ENCODE measurements at places on chromosomes 12 and 14.

GRCh38 chr12:130954544-130954831, 781 bp downstream of the ADGRD1 start:
- no peak for DNase-seq

DNA sequence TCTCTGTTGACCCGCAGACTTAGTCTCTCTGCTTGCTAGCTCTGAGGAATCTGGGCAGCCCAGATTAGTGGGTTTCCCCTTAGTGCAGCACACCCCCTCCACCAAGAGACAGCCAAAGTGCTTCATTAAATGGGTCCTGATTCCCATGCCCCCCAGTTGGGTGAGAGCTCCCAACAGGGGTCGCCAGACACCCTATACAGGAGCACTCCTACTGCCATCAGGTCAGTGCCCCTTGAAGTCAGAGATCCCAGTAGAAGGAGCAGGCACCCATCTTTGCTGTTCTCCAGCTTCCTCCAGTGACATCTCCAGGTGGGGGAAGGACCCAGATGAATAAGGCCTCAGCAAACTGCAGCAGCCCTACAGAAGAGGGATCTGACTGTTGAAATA, 36.7 kb upstream of the C14orf132 start:
- DNase-seq = no peak

- DNase-seq = no peak
These were observed 57.6 kb downstream of the EID3 start for GRCh38 chr12:104360983-104361707.

- no peak for DNase-seq
These were observed 343.9 kb downstream of the LRFN5 start for GRCh38 chr14:41950428-41951151.
